Activated T-helper 1 cell treated with anti-CD3 and anti-CD28 coated beads, Interleukin-2, amount 50 U/mL, for 16 hours (primary cell): ENCODE measurements at places on chromosomes 5 and 9.

DNA sequence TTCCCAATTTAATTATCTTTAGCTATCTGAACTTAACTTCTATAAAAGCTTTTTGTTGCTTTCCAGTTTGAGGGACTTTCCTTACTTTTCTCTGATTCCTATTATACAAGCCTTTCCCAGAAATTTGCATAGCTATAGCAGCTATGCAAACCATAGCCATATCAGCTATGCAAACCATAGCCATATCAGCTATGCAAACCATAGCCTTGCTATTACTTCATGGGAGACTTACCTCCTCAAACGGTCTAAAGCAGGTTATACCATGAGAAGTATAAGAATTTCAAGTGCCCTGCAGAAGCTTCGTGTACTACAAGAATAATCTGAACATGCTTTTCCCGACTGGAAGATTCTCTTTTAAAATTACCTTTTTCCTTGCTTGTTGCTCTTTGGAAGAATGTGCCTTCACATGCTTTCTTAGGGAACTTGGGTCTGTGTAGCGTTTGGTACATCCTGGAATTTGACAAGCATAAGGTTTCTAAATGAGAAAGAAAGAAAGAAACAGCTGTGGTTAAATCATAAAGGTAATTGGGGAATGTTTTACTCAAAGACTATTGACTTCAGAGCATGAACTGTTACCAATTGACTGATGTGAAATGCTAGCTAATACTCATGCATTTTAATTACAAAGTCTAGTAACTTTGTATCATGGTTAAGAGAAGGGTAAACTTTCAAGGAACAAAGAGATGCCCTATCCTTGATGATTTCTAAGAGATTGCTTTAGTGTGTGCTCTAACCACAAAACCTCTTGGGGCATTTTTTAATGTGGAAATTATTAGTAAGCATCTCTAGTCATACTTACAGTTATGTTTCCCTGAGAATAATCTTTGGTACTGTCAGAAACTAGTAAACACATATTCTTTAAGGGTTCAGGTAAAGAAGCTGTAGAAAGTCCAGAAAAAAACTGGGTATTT, 367.6 kb downstream of the GLIS3 start:
- DNase-seq, result no peak

GRCh38 chr9:125430161-125431011, 168.8 kb downstream of the GAPVD1 start:
- DNase-seq, result no peak

- DNase-seq, result no peak
Measured at GRCh38 chr9:89021154-89021803, 30.0 kb downstream of the S1PR3 start.

DNA sequence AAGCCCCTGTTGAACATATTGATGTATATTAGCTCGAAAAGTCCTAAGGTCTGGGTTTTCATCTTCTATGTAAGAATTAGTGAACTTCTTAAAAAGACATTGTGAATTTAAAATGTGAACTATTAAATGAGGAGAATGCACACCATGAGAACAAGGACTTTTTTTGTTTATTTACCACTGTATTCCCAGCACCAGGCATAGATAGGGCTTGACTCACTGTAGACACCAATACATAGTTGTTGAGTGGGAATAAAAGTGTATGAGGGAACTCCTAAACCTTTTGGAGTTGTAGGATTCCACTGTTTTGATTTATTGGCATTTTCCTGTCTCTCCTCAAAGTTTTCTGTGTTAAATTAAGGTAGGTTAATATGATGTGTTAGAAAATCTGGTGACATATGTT, 40.3 kb downstream of the NNT start:
- DNase-seq, result no peak
